Smooth muscle cell of trachea (primary cell): ENCODE measurements at places on chromosomes 3 and 15. TPM values are rescaled to one million over a fixed set of nuclear protein-coding genes. Genes with fewer than 3 reads are reported as not detected.

TTLL13 gene
- not detected in 2 replicates for total RNA-seq

TUSC7 gene
- under 0.01 TPM in 1 of 2 replicates, not detected in the other for total RNA-seq

TRAIP gene
- 1.2 and 4.4 TPM in 2 replicates for total RNA-seq

SGO1 gene
- 0.17 and 9.9 TPM in 2 replicates for total RNA-seq

GOLGA6L7 gene
- not detected in 2 replicates for total RNA-seq

CAMK2N2 gene
- total RNA-seq, result not detected in 2 replicates

CTXN2 gene
- not detected in 2 replicates for total RNA-seq

CCDC39 gene
- total RNA-seq, result 0.15 and 0.17 TPM in 2 replicates

BBX gene
- total RNA-seq, result 42.3 and 56.6 TPM in 2 replicates

ENTPD3 gene
- total RNA-seq, result 0.17 TPM in 1 of 2 replicates, not detected in the other

CHRD gene
- 0.73 and 2.6 TPM in 2 replicates for total RNA-seq

CADM2 gene
- 0.15 and 0.17 TPM in 2 replicates for total RNA-seq

TEX55 gene
- not detected in 2 replicates for total RNA-seq

VGLL3 gene
- total RNA-seq, result 25.7 and 55.6 TPM in 2 replicates

GXYLT2 gene
- 26.0 and 32.4 TPM in 2 replicates for total RNA-seq

RAB43 gene
- total RNA-seq, result 13.4 and 28.0 TPM in 2 replicates

CFAP20DC gene
- total RNA-seq, result 4.8 and 6.8 TPM in 2 replicates

LRRC31 gene
- not detected in 2 replicates for total RNA-seq

SCN5A gene
- 0.29 and 1.2 TPM in 2 replicates for total RNA-seq

SLC9C1 gene
- not detected in 2 replicates for total RNA-seq

CPNE9 gene
- not detected in 2 replicates for total RNA-seq

PRSS50 gene
- not detected in 2 replicates for total RNA-seq

PPP1R14D gene
- not detected in 2 replicates for total RNA-seq

PLIN1 gene
- total RNA-seq, result under 0.01 and 0.50 TPM in 2 replicates

UPK1B gene
- not detected in 2 replicates for total RNA-seq

TPRA1 gene
- 29.5 and 62.5 TPM in 2 replicates for total RNA-seq

DPH3 gene
- total RNA-seq, result 18.0 and 19.1 TPM in 2 replicates

SLC12A8 gene
- 5.4 and 10.9 TPM in 2 replicates for total RNA-seq

FBXO40 gene
- total RNA-seq, result under 0.01 TPM in 1 of 2 replicates, not detected in the other

SCG5 gene
- total RNA-seq, result 15.3 and 21.5 TPM in 2 replicates

SUCNR1 gene
- under 0.01 TPM in 1 of 2 replicates, not detected in the other for total RNA-seq
